ENCODE measurements at places on chromosomes 4 and X. TPM values are rescaled to one million over a fixed set of nuclear protein-coding genes. Genes with fewer than 3 reads are reported as not detected.
A peak's percentile ranks its signal among the peaks of the same experiment; 100 is the strongest.

DNA sequence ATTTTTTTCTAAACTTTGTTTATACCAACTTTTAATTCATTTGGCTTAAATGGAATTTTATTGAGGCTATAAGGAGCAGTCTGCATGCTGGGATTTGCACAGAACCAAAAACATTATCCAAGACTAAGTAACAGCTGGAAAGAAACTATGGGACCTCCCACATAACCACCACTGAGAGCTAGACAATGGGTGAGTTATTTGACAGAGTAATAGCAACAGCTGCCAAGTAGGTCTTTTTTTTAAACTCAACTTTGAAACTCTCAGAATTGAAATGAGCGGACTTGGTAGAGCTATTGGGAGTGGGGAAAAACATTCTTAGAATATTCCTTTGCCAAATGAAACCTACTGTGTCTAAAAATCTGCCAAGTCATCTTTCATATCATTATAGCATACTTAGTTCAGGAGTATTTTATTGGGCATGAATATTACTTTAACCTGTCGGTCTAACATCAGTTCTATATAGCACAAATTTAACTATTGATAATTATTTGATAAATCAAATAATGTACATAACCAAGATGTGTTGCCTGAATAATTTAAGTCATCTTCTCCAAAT, 1428.0 kb downstream of the PCDH7 start:
- DNase-seq = no peak

- DNase-seq = no peak
These were observed 929.7 kb downstream of the C4orf33 start for GRCh38 chr4:130025701-130026100.

GRCh38 chr4:165207016-165207430, 338 bp upstream of the KLHL2 start:
- peak; percentile 22 for DNase-seq

GRCh38 chr4:45350438-45350837, 624.1 kb upstream of the GNPDA2 start:
- DNase-seq = no peak

DNA sequence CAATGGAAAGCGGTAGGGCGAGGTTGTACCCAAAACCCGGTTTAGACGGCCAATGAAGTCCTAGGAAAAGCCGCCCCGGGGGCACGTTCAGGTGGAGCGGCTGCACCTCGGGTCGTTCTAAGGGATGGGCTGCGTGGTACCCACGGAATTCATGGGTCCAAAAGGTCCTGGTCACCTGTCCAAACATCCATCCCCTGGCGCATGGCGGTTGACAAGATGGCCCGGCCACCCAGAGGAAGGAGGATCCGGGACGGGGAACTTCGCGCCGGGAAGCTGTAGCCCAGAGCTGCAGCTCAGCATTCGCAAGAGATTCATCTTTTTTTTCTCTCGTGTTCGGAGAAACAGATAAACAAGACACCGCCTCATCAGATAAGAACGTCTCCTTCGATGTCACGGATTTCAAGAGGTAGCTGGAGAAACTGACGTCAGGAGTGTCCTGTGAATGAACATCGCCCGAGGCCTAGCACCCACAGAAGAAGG, 10.9 kb downstream of the PITX2 start:
- no peak for DNase-seq

DNA sequence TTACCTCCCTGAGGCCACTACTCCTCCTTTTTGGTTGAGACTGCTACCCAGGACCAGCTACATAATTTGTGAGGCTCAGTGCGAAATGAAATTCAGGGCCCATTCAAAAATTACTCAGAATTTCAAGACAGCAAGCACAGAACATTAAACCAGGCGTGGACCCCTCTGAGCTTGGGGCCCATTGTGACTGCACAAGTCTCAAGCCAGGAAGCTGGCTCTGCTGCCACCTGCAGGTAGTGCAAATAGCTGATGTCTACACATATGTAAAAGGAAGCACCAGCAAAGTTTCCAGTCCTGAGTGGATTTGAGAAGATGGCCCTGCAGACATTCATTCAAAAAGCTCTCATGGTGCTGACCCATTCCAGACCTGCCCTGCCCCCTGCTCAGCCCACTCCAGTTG, 213.4 kb upstream of the LNX1 start:
- no peak for DNase-seq

- no peak for DNase-seq
These were observed 9.9 kb downstream of the NSG1 start for GRCh38 chr4:4396628-4397440.

DNA sequence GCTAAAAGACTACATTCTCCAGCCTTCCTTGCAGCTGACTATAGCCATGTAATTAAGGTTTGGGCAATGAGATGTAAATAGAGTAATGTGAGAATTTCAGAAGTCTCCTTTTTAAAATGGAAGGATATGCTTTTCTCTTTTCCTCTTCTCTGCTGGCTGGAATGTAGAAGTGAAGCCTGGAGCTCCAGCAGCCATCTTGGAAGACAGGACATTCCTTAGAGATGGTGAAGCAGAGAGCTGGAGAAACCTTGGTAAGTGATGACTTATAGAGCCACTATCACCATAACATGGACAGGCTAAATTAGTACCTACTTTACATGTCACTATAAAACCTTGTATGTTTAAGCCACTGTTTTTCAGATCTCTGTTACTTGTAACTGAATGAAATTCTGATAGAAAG, 48.0 kb downstream of the RASL11B start:
- DNase-seq = no peak

DNA sequence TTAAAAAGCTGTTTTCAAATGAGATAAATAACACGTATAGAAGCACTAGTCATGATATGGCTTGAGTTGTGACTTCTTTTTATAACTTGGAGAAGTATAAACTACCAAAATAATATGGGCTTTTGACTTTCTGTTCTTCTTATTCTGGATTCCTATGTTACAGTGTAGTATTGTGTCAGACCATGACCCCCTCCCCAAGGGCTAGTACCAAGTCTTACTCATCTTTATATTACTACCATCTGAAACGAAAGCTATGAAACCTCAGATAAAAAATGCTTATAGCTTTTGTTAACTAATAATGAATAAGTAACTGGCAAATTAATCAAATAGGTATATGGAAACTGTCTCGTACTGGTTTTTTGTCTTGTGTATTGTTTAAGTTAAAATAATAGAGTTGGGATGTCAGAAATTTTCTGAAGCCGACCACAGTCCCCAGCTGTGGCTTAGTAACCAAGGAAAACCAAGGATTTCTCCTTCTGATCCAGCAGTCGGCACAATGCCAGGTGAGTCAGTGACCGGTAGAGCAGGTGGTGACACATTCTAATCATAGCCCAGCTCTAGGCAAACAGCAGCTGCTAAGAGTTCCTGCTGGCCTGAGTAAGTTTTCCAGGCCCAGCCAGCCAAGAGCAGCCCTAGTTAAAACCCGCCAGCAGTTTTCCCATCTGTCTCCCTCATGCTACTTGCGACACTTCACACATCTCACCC, 163.3 kb upstream of the PRDX4 start:
- DNase-seq = peak; percentile 11

DNA sequence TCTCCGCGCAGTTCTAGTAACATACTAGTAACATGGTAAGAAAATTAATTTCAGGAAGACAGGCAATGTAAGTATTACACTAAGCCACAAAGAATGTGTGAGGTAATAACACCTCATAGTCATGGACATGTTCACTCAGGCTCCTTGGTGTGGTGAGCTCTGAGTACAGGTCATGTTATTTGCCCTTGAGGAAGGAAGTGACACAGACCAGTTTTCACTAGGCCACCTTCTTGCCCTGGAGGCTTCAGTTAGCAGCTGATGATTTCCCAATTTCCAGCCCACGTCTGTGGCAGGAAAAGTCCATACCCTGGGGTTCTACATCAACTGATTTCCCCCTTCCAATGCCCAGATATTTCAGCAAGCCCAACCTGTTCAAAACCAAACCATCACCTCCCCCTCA, 6.7 kb downstream of the APOO start:
- DNase-seq = no peak

DNA sequence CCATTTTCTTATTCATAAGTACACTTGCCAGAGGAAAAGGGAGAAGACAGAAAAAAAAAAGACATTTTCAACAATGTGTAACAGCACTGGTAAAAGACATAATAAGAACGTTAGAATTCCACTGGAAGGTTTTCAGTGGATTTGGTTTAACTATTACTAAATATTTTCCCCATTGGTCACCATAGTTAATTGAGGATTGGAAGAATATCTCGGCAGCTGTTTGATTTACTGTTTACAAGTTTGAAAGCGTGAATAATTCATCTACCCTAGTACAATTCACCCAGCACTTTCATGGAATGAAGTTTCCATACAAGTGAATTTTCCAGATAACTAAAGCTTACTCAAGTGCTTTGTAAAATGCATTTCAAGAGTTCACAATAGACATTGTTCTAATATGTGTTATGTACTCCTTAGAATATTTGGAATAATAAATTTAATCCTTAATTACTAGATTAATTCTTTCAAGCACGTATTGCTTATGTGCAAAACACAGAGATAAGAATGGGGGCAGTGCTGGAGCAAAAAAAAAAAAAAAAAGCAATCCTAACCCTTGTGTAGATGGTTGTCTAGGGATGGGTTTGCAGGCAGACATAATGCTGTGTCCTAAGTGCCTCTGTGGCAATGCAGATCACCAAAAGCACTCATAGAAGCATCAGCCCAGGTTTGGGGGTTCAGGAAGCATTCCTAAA, 57.1 kb downstream of the ENPEP start:
- DNase-seq = no peak

GRCh38 chr4:48518143-48518542, 28.1 kb downstream of the ZAR1 start:
- no peak for DNase-seq

DNA sequence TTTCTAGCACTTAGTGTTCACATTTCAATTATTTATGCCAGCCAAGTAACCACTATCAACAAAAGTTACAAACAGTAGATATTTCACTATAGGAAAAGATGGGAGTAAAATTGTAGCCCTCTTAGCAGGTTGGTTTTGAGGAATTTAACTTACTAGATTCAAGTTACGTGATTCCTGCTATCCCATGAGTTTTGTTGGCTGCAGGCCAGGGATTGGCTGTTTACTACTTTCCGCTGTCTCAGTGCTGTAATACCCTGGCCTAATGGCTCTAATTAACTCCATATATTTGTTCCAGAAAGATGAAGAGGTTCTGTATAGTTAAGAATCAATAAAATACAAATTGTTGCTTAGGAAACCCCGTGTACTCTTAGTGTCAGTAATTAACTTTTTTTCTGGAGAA, 55.5 kb upstream of the MAGED1 start:
- DNase-seq = peak; percentile 14

GRCh38 chrX:97039363-97040029, 155.8 kb downstream of the RPA4 start:
- DNase-seq = no peak

DNA sequence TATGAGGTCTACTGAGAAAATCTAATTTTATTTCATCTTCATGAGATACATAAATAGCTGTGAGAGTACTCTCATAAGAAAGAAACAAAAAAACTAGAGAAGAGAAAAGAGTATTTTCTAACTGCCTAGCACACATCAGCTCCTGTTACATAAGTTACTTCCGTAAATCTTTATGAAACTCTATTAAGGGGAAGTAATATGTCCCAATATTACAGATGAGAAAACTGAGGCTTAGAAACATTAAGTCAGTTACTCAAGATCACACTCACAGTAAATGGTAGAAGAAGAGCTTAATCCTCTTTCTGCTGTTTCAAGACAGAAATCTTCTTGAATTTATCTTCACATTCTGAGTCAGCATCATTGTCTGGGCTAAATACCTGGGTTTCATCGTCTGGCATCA, 164.1 kb downstream of the DTHD1 start:
- DNase-seq = no peak

DNA sequence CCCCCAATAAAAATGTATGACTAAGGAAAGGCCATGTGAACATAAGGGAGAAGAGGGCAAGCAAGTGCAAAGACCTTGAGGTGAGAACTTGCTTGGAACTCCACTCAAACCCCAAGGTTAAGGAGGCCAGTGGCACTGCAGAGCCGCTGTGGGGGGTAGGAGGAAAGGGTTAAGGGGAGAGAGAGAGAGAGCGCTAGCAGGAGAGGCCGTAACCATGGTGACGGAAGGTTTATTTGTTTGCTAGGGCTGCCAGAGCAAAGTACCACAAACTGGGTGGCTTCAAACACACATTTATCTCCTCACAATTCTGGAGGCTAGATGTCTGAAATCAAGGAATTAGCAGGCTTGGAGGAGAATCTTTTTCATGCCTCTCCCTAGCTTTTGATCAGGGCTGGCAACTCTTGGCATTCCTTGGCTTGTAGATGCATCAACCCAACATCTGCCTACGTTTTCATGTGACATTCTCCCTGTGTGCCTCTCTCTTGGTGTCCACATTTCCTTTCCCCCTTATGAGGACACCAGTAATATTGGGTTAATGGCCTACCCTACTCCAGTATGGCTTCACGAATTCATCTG, 35.2 kb downstream of the SMIM20 start:
- no peak for DNase-seq

DNA sequence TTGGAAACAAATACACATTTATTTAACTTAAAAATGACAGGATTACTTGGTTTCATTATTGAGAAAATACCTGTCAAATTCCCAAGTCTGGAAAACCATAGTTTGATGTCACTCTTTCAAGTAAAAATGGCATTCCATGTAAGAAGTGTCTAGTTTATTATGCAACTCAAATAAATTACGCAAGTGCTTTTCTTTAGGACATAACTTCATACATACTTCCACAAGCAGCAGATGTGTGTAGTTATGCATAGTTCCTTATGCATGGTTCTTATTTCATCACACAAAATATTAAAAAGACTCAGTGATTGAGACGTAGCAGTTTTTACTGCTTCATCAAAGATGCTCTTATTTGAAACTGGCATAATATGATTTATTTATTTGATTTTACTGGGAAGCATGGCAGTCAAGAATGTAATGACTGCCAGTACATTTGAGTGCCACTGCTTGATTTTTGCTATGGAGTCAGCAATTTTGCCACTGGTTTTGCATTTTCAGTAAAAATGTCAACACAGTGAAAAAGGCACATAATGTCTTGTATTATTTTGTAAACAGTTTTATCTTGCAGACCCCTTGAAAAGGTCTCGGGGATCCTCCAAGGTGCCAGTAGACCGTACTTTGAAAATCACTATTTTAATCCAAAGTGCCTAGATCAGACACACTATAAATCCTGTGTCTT, 62.1 kb downstream of the CLCN3 start:
- DNase-seq = no peak

DNA sequence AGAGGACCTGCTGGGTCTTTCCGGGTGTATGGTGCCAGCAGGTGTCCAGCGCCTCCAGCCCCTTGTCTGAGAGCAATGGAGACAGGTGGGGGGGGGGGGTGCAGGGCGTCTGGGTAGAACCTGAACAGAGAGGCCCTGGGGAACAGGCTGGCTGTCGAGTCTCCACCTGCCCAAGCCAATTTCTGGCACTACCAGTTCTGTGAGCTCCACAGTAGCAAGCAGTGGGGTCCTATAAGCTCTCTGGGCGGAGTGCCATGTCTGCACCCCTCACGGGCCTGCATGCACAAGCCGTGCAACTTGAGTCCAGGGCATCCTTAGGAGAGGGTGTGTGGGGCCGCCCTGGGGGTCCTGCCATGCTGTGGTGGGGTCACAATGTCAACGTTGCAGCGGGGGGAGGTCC, 10.1 kb upstream of the FGFR3 start:
- no peak for DNase-seq

The SOWAHB gene
- polyA plus RNA-seq = 7.5 TPM

The ESX1 gene
- polyA plus RNA-seq = not detected

The FHDC1 gene
- 4.4 TPM for polyA plus RNA-seq

The GABRG1 gene
- 0.23 TPM for polyA plus RNA-seq

The TMSB15C gene
- 10.3 TPM for polyA plus RNA-seq

The P2RY10 gene
- polyA plus RNA-seq = not detected

The MND1 gene
- 13.3 TPM for polyA plus RNA-seq

The FAM184B gene
- polyA plus RNA-seq = 0.60 TPM

The UGT2B15 gene
- not detected for polyA plus RNA-seq

Data from renal cortex interstitium (tissue), 15 donors.